ENCODE measurements at places on chromosomes 3 and 15. TPM values are rescaled to one million over a fixed set of nuclear protein-coding genes. Genes with fewer than 3 reads are reported as not detected.

DNAH12 gene
- total RNA-seq, result under 0.01 TPM

- DNase-seq, result no peak
These were observed 15.4 kb upstream of the ZNF774 start for GRCh38 chr15:90336705-90337141.

BLOC1S6 gene
- 41.8 TPM for total RNA-seq

GRCh38 chr3:114827495-114827894 lies 319.6 kb downstream of the ZBTB20 start:
- no peak for DNase-seq

DNAJB8 gene
- total RNA-seq, result not detected

GRCh38 chr15:74773329-74773728 lies 8.6 kb upstream of the CSK start:
- DNase-seq, result no peak

DNA sequence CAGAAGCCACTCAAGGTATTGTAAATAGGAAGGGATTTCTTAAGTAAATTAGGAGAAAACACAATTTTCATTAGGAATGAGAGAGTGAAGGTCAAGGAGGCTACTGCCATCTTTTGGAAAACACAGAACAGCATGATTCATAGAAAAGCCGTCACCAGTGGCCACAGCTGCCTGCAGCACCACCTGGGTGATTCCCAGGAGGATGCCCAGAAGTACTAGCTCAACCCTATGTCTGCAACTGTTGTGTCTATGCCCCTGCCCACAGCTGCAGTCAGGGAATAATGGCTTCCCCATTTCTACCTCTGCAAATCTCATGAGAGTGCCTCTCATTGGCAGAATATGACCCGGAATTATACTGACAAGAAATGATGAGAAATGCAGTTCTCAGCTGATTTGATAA lies 300.0 kb downstream of the IGSF11 start:
- no peak for DNase-seq

GRCh38 chr3:50170689-50171088 lies 15.6 kb downstream of the SEMA3F start:
- DNase-seq, result no peak

DNA sequence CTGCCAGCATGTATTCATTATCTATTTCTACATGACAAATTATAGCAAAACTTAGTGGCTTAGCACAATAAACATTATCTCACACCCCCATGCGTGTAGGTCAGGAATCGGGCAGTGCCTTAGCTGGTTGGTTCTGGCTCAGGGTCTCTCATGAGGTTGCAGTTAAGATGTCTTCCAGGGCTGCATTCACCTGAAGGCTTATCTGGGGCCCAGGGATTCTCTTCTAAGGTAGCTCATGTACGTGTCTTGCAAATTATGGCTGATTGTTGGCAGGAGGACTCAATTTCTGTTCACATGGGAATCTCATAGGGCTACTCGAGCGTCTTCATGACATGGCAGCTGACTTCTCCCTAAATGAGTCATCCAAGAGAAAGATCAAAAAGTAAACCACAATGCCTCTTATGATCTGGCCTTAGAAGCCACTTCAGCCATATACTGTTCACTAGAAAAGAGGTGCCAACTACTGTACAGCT lies 42.9 kb upstream of the TSC22D2 start:
- no peak for DNase-seq

GRCh38 chr3:187015903-187016638 lies 85.7 kb downstream of the ST6GAL1 start:
- DNase-seq, result no peak

ZBTB20 gene
- total RNA-seq, result 4.1 TPM

DNA sequence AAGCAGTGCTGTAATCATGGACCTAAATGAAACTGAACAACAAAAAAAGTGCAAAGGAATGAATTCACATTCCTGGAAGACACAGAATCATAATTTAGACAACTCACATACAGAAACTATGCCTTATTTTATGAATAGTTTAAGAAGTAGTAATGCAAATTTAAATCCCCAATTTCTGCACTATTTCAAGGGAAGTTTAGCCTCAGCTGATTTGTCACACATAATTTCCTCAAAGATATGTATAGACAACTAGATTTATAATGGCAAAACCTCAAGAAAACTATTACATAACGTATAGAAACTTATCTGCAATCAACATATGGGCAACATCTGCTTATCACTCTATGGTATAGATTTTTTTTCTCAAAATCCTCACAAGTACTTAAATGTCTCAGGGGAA lies 7.8 kb upstream of the PTX3 start:
- no peak for DNase-seq

GABRB3 gene
- total RNA-seq, result 0.67 TPM

- DNase-seq, result no peak
These were observed 23.9 kb upstream of the MOBP start for GRCh38 chr3:39443530-39443929.

- no peak for DNase-seq
These were observed 16.3 kb upstream of the A4GNT start for GRCh38 chr3:138148503-138148902.

STIMATE gene
- total RNA-seq, result 11.0 TPM

CKMT1B gene
- total RNA-seq, result 159 TPM
